ENCODE measurements at places on chromosomes 13 and 19.

DNA sequence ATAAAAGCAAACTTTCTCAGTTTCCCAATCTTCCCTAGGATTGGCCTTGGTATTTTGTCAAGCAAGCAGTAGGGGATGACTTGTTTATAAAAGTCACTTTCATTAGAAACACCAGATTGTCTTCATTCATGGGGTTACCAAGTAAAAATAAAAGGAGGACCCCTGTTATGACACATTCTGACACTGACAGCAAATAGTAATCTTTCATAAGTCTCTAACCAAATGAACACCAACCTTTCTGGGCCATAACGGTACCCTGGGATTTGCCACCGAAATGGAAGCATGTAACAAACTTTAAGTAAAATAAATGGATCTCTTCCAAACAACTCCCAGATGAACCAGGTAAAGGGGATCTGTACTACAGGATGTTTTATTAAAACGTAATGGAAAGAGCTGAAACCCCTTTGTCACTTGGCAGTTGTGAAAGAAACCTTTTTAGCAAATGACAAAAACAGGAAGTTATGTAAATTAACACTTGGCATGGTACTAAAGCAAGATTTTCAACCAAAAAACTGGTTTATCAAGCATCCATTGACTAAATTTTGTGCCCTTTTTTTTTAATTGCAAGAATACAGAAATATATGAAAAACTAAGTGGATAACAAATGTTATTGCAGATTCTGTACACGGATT, 335.6 kb downstream of the RBM26 start:
- DNase-seq, result no peak

DNA sequence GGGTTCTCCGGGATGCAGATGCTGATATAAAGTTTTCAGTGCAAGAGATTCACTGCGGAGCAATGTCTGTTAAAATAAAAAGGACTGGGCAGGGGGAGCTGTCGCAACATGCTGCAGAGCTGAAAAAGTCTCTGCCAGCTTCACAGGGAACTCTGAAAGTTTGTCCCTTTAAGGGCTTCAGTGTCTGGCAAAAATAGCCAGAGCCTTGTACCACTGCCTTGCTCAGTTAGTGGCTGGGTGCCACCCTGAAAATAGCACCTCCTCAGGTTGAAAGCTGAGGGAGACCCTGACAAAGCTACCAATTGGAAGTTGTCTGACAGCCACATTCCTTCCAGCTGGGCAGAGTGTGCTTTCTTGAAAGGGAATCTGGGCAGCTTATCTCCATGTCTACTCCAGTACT, 3.0 kb upstream of the NDFIP2 start:
- no peak for DNase-seq

GRCh38 chr19:8334458-8335342, 8.4 kb downstream of the KANK3 start:
- no peak for DNase-seq

DNA sequence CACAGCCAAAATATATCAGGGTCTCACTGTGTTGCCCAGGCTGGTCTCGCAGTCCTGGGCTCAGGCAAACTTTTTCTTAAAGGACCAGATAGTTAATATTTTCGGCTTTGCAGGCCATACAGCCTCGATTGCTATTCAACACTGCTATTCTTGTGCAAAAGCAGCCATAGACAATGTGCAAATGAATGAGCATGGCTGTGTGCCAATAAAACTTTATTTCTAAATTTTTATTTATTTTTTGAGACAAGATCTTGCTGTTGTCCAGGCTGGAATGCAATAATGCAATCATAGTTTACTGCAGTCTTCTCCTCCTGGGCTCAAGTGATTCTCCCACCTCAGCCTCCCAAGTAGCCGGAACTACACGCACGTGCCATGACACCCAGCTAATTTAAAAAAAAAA, 8.2 kb upstream of the PGLS start:
- DNase-seq, result no peak

DNA sequence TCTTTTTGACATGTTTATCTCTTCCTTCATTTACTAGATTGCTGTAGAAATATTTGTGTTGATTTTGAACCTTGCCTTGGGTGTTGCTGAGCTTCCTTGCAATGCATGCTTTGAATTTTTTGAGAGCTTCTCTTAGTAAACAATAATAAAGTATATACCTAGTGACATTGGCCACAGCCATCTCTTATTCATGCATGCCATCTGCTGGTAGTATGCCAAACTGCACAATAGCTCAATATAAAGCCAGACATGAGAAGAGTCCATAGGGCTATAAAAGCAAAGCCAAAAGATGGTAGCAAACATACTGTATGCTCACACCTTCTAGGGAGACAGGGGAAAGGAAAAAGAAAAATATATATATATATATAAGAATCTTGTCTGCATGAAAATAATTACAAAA, 18.9 kb upstream of the ZSCAN5A start:
- DNase-seq, result no peak

DNA sequence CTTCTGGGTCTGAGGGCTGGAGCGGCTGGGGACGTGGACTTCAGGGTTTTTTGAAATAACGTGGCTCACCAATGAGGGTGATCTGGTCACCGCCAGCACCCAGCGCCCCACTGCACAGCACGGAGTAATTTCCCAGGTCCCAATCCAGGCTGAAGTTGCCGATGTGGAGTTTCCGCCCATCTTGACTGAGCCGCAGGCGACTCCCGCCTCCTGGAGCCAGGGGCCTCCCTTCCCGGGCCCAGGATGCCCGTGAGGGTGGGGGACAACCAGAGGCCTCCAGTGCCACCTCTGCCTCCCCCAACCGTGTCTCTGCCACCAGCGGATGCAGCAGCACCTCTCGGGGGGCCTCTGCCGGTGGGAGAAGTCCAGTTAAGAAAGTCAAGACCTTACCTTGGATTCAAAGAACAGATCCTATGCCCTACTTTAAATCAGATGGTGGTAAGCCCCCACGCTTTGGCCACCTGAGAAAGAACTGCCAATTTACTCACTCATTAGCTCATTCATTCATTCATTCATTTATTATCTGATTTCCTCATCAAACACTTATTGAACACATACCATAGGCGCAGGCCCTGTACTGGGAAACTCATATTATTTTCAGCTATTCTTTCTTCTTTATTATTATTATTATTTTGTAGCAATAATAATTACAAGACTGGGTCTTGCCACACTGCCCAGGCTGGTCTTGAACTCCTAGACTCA, 3.9 kb downstream of the VSIG10L start:
- DNase-seq, result no peak

GRCh38 chr13:102399791-102400674, 1.8 kb downstream of the FGF14 start:
- DNase-seq, result no peak

DNA sequence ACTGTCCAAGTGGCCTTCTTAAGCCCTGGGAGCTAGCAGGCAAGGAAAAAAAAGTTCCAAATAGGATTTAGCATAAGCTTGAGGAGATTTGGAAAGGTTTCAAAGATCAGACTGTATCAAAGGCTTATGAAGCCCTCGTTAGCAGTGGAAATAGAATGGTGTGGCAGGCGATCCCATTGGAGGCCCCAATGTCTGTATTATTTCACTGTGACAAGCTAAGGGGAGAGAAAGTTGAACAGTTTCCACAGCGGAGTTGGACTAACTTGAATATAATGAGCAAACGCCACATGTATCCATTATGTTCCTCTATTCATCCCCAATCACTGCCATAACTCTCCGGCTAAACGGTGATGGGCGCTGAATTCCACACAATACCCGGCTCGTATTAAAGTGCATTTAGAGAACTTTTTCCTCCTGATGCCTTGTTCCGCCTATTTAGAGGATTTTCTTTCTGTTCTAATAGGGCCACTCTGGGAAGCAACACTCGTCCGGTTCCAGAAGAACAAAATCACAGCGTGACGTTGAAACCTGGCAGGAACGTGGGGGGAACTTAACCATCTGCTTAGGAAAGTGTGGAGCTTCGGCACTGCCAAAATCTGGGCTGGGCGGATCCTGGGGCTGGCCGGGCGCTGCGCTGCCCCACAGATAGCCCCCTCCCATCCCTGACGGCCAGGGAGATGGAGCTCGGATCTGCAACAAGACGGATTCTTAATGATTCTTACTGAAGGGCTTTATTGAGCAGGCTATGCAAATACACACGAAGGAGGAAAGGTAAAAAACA, 1.0 kb upstream of the PCDH8 start:
- DNase-seq, result no peak

DNA sequence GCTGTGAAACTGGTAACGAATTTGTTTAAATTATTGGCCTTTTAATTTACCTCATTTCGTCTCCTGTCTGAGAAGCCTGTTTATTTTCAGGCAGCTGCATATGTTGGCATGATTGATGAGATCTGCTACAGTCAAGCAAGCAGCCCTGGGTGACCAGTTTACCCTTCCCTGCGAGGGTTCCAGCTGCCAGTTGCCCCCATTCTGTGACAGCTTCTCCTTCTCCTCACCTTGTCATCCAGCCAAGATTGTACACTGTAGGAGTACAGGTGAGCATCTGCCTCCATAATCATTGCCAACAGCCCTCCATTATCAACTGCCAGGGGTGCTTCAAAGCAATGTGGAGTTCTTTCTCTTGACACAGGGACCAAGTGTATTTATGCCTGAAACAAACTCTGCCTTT, 1979.9 kb upstream of the PRR20A start:
- DNase-seq, result no peak

GRCh38 chr13:110799246-110800236, 86.0 kb downstream of the ING1 start:
- no peak for DNase-seq

- DNase-seq, result no peak
Observed at GRCh38 chr19:4443966-4444764, 13.4 kb downstream of the UBXN6 start.

- DNase-seq, result no peak
Observed at GRCh38 chr13:109145631-109146030, 516.2 kb downstream of the MYO16 start.

DNA sequence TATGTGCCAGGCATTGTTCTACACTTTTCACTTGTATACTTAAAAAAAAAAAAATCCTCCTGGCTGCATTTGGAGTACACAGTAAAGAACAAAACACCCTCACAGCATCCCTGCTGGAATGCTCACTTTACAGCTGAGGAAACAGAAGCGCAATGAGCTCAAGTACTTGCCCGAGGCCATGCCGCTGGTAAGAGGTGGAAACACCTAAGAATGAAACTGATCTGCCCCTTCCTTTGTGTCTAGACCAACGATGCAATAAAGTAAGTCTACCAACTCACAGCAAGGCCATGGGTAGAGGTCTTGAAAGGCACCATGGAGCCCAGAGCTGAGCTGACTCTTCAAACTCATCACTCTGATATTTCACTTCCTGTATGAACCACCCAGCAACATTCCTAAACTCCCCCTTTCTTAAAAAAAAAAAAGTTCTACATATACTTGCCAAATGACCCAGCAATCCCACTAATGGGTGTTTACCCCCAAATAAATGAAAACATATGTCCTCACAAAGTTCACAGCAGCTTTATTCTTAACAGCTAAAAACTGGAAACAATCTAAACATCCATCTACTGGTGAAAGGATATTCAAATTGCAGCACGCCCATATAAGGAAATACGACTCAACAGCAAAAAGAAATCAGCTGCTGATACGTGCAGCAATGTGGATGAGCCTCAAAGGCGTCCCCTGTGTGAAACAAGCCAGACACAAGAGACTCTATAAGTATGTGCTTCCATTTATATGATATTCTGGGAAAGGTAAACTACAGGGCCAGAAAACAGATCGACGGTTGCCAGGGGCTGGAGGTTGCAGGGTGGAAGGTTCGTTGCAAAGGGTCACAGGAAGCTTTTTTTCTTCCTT, 236.6 kb upstream of the MAB21L1 start:
- DNase-seq, result no peak

GRCh38 chr13:101465877-101466276, 13.4 kb downstream of the ITGBL1 start:
- no peak for DNase-seq

DNA sequence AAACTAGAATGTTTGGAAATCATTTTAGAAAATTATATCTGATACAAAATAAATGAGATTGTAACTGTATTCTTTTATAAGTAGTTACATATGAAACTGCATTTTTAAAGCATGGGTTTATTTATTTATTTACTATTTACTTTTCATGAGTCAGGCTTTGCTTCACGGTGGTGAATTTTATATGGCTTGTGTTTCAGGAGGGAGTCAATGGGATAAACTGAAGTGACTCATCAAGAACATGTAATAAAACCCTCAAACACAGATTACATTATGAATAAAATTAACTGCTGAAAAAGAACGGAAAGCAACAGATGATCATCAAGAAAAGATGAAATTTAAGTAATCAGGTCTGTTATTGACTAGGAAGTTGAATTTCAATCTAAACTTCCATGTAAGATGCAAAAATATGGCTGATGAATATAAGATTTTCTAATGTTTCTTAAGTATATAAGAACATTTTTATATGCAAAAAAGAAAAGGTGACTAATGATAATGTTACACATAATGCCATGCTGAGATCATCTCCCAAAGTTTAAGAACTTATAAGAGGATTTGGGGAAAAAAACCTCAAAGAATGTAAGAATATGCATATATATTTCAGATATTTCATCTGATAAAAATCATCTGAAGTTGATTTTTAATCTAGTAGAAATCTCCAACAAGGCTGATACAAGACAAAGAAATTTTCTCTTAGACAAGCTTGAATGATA, 383.6 kb downstream of the SLITRK1 start:
- DNase-seq, result no peak

GRCh38 chr19:6224308-6224675, 55.5 kb downstream of the MLLT1 start:
- no peak for DNase-seq

DNA sequence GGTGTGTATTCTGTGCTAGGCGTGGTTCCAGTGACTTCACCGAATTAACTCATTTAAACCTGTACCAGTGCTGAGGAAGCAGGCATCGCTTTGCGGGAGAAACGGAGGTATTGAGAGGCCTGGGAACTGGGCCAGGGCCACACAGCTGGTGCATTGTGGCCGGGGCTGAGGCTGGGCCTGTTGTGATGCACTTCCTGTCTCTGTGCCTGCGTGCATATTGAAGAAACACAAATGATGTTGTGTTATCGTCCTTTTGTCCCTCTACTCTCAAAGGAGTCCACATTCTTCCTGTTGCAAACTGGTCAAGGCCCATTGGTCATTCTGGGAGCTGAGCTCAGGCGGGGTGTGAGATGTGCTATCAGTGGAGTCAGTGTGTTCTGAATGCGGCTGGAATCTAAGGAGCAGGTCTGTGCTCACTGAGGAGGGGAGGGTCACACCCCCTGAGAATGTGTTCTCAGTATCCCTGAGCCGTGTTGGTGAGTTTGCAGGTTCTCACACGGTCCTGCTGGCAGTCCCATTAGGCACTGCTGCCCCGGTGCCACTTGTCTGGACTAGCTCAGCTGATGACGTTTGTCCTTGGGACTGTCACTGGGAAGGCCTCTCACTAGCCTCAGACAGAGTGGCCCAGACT, 62.1 kb downstream of the ARHGEF7 start:
- DNase-seq, result no peak

- DNase-seq, result no peak
Observed at GRCh38 chr13:53151336-53152056, 122.9 kb downstream of the OLFM4 start.
